ENCODE measurements at places on chromosomes 3 and 15.

DNA sequence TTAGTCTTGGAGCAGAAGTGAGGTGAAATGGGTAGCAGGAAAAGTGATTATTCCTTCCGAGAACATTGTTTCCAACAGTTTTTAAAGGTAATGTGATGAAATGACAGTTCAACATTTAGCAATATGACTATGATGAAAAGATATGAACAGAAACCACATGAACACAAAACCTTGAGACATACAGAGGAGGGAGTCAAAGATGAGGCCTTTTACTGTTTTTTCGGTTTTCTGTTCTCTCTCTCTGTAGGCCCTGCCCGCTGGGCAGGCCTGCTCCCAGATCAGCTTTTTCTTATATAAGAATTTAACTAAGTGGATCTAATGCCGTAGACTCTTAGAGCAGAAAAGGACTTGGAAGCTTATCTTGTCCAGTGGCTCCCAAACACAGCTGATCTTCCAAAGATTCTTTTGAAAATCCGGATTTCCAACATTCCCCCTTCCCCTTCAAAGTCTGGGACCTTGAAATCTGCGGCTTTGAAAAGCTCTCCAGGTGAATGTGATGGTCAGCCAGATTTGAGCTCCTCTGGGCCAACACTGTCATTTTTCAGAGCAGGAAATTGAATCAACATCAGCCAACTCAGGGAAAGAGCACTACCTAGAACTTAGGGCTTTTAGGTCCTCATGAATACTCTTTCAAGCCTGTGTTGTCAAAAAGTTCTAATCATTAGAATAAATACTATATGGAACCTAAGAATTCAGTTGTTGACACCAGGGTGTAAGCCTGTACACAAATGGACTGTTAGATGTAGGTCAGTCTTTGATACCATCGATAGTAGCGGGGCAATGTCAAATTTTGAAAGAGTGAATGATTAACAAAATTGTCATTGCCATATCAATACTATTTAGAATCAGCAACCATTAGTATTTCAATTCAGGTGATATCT lies 372.7 kb downstream of the SHQ1 start:
- DNase-seq, result no peak

DNA sequence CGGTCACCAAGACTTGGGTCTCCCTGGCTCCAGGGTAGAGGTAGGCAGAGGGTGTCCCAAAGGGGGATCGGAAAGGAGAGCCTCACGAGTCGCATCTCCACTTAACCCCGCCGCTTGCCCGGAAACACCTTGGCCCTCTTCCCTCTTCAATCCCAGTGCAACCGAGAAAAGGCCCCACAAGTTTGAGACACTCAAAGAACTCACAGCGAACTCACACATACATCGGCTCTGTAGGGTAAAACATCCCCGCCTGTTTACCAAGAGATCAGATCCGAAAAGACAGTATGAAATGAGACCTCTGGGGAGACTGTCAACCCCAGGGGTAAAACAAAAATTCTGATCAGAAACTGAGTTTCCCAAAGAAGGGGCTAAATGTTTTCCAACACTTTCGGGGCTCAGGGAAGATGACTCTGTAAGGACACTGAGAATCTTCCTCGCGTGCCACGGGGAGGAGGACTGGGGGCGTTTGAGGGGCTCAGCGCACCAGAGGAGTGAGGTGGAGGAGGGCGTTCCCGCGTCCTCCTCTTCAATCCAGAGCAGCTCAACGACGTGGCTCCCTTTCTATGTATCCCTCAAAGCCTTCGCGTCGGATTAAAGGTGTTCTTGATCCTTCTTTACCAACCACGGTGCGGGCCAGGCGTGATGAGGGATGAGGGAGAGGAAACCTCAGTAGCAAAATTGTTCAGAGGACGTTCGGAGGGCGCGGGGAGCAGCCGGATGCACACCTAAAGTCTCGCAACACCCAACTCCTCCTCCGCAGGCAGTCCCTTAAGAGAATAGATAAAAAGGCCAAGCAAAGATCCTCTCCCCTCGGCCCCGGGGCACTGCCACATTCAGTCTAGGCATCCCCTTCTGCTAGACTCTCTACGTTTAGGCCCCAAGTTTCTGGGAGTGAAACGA lies 3.7 kb downstream of the WNT5A start:
- no peak for DNase-seq

- no peak for DNase-seq
Measured at GRCh38 chr15:79989682-79990081, 18.7 kb upstream of the BCL2A1 start.

GRCh38 chr15:68642491-68642845 lies 63.7 kb downstream of the CORO2B start:
- DNase-seq, result no peak

- DNase-seq, result no peak
Measured at GRCh38 chr15:45224621-45225217, 27.3 kb upstream of the SLC28A2 start.

DNA sequence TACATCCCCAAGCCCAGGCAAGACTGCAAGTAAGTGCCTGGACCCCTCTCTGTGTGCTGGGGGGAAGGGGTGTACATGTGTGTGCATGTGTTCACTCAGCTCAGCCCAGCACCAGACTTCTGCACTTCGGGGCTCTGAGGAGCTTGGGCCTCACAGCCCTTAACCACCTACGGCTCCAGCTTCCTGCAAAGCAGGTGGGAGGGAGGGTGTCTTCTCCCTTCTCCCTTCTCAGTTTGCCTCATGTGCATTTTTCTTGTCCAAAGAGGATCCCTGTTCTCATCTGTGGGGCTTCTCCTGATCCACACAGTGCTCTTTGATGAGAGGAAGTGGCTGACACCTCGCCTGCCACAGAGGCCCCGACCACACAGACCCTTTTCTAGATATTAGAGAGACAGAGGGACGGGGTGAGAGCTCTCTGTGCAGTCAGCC lies 69.3 kb downstream of the MESD start:
- DNase-seq, result no peak

All from stimulated activated naive B cell treated with anti-CD40 and anti-IgM and Interleukin-4, amounts not matched to agents 10 μg/mL and 1 μg/mL and 100 μg/mL, for 72 hours (primary cell).